Cerebellar cortex (tissue), 1 donor: ENCODE measurements at places on chromosomes 4 and X.

- DNase-seq, result no peak
Observed at GRCh38 chr4:177680308-177680707, 238.1 kb upstream of the AGA start.

- DNase-seq, result peak; percentile 45
Observed at GRCh38 chrX:72094894-72095293, 36.8 kb downstream of the RTL5 start.

- no peak for DNase-seq
Observed at GRCh38 chr4:93749292-93749761, 79.2 kb upstream of the ATOH1 start.

- peak; percentile 86 for DNase-seq
Observed at GRCh38 chr4:140149846-140150635, 3.9 kb downstream of the MAML3 start.

- peak; percentile 68 for DNase-seq
Observed at GRCh38 chr4:153241970-153242838, 38.0 kb downstream of the TRIM2 start.

GRCh38 chrX:134501941-134502340 is 42.0 kb downstream of the HPRT1 start:
- DNase-seq, result no peak

GRCh38 chrX:16431266-16431665 is 218.7 kb upstream of the S100G start:
- no peak for DNase-seq

DNA sequence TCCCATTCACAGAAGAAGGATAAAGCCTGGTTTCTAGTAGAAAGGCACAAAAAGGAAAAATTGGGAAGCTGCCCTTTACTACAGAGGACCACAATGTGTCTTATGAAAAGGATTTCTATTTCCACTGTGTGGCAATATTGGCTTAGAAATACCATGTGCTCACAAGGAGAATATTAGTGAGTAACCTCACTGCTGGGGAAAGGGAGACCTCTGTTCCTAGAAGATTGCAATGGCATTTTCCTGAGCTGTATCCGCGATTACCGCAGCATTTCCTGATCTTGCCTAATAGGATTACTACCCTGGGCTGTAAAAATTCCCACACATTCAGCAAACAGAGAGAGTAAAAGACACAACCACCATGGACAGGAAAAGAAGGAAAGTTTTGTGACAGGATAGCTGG is 308.8 kb upstream of the TECRL start:
- peak; percentile 80 for DNase-seq

GRCh38 chrX:915427-916229 is 285.0 kb downstream of the SHOX start:
- no peak for DNase-seq

GRCh38 chr4:37690976-37691375 is 4.8 kb upstream of the RELL1 start:
- no peak for DNase-seq

DNA sequence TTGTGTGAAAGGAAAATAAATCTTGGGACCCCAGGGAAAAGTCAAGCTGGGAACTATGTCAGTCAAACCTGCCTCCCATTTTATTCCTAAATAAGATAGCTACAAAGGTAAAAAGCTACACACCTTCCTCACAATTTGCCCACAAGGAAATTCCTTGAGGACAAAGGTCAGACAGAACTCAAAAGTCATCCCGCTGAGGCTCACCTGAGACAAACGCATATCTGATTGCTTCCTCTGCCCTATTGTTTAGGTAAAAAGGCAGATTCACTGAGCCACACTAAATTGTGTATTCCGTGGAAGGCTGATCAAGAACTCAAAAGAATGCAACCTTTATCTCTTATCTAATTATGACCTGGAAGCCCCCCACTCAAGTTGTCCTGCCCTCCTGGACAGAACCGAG is 58.7 kb upstream of the MAML3 start:
- no peak for DNase-seq

DNA sequence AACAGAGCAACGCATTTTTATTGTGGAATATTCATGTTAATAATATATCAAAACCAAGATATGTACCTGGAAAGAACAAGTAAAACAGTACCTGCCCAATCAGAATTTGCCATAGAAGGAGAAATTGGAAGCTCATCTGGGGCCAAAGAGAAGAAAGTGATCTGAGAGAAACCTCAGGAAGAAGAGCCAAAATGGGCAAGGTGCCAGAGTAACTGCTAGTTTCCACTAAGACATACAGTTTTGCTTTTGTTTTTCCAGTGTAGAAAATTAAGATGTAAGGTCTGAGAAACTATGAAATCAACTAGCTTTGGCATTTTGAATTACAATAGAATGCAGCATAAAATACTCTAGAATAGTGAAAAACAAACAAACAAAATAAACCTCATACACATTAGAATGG is 2201.2 kb downstream of the ARAP2 start:
- peak; percentile 6 for DNase-seq

- DNase-seq, result no peak
Observed at GRCh38 chr4:113618205-113618604, 143.3 kb downstream of the CAMK2D start.

- DNase-seq, result no peak
Observed at GRCh38 chr4:169228076-169228475, 42.7 kb downstream of the SH3RF1 start.

- peak; percentile 20 for DNase-seq
Observed at GRCh38 chr4:174714393-174715211, 114.4 kb downstream of the GLRA3 start.
